Epithelial cell of prostate (primary cell): ENCODE measurements at places on chromosomes 3 and 15.

- DNase-seq = no peak
Observed at GRCh38 chr15:39034816-39035215, 470.2 kb upstream of the RASGRP1 start.

DNA sequence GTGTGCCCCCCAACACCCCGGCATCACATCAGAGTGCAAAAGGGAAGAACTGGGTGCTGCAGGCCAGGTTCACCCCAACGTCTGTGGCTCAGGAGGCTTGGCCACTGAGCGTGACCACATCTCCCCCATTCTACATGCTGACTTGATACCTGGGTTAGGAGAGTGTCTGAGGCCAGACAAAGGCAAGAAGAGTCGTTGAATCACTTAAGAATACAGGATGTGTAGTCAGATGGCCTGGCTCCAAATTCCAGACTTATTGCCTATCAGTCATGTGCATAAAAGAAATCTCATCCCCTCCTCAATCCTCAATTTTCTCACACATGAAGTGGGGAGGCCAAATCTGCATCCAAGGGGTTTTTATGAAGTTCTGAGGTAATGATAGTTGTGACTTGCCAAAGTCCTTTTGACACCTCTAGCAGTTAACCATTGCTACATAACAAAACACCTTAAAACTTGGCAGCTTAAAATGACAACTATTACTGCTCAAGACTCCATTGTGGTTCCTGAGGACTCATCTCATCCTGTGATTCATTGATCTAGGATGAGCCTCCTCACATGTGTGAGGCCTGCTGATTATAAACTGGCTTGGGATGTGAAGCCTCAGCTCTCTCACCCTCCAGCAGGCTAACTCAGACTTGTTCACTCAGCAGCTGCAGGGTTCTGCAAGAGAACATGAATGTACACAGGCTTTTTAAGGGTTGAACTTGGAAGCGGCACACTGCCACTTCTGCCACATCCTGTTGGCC lies 138.8 kb upstream of the TLE3 start:
- DNase-seq = peak; percentile 83

- no peak for DNase-seq
Observed at GRCh38 chr3:46535746-46536145, 30.4 kb downstream of the LRRC2 start.

GRCh38 chr3:143083781-143084180 lies 35.8 kb upstream of the CHST2 start:
- DNase-seq = no peak

- DNase-seq = no peak
Observed at GRCh38 chr3:134211797-134212196, 38.9 kb downstream of the RYK start.

GRCh38 chr3:3729261-3729660 lies 70.0 kb upstream of the LRRN1 start:
- DNase-seq = no peak

DNA sequence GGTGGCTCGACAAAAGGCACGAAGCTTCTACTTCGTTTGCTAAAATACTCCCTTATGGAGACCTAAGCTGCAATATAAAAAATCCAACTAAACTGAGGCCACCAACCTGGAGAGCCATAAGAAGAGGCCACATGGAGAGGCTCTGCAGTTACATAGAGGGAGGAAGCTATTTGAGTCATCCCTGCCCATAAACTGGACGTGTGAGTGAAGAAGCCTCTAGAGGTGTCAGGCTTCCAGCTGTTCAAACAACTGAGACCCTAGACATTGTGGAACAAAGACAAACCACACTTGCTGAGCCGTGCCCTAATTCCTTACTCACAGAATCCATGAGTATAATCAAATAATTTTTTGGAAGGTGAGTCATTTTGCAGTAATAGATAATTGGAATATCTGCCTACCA lies 50.2 kb upstream of the GMNC start:
- no peak for DNase-seq

- peak; percentile 68 for DNase-seq
Observed at GRCh38 chr3:133479895-133480669, 80.2 kb downstream of the BFSP2 start.

DNA sequence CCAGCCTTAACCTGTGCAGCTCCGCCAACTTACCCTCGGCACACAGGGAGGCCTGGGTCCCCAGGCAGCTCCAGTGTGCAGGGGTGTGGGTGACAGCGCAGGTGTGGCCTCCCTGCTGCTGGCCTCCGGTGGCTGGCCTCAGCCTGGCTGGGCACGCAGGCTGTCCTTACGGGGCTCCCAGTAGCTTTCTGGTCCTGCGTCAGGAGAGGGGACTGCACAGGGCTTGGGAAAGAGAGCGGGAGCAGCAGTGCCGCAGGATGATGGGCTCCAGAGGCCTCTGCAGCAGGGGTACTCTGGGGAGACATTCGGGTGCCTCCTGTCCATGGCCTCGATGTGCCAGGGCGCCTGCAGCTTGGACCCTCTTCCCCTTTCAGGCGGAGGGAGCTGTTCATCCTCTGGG lies 9.4 kb downstream of the APBA2 start:
- DNase-seq = no peak

GRCh38 chr3:32447865-32448400 lies 54.7 kb downstream of the CMTM6 start:
- no peak for DNase-seq

GRCh38 chr15:69818529-69818928 lies 279.2 kb downstream of the TLE3 start:
- DNase-seq = no peak

DNA sequence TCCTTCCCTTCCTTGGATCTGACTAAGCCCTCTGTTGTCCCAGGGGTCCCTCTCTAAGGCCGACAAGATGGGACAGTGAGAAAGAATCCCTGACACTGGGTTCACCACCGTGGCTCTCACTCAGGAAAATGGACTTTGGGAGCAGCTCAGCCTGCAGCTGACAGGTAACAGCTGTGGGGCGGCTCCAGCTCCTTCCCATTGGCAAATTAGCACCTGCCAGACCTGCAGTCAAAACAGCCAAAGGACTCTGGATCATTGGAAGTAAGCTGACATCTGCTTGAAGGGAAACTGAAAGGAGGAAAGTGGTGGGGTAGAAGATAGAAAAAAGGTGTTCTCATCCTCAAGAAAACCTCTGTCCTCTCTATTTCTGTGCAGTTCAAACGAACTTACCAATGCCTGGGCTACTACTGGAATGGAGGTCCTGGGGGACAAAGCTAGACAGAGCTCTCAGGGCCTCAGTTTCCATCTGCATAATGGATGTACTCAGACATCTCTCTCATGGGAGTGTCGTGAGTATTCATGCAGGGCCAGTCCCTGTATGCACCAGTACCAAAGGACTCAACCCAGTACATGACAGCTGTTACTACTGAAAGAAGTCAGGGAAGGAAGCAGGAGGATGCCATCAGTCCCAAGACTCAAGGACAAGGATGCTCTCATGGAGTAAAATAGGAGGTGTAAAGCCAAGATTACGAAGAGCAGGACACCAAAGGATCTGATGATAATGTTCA lies 53.6 kb upstream of the DCLK3 start:
- DNase-seq = no peak

DNA sequence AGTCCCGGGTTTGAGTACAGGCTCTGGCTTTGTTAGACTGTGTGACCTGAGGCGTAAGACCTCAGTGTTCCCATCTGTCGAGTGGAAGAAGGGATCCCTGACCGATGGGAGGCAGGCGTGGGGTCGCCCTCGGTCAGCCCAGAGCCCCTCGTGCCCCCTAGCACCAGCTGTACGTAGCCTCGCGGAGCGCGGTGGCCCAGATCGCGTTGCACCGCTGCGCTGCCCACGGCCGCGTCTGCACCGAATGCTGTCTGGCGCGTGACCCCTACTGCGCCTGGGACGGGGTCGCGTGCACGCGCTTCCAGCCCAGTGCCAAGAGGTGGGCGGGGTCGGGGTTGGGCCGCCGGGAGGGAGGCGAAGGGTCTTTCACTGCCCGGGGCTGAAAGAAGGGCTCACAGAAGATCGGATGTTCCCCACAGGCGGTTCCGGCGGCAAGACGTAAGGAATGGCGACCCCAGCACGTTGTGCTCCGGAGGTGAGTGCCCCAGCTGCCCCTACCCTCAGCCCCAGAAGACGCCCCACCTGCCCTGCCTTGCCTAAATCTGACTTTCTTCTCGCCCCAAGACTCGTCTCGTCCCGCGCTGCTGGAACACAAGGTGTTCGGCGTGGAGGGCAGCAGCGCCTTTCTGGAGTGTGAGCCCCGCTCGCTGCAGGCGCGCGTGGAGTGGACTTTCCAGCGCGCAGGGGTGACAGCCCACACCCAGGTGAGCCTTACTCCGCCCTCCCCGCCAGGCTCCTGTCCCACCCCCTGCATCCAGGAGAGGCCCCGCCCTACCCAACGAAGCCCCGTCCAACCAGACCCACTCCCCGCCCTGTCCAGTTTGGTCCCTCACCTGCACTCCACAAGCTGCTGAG lies 3.5 kb upstream of the LSMEM2 start:
- DNase-seq = no peak

GRCh38 chr3:188301147-188301546 lies 147.2 kb downstream of the LPP start:
- DNase-seq = no peak

- DNase-seq = no peak
Observed at GRCh38 chr3:14880447-14881106, 61.8 kb downstream of the FGD5 start.

- DNase-seq = no peak
Observed at GRCh38 chr15:96599268-96599667, 268.8 kb downstream of the NR2F2 start.

- DNase-seq = no peak
Observed at GRCh38 chr3:151446002-151446340, 14.9 kb downstream of the IGSF10 start.

- DNase-seq = no peak
Observed at GRCh38 chr3:182276512-182276911, 516.8 kb upstream of the ATP11B start.

GRCh38 chr3:37041546-37042195 lies 48.4 kb downstream of the MLH1 start:
- DNase-seq = no peak

DNA sequence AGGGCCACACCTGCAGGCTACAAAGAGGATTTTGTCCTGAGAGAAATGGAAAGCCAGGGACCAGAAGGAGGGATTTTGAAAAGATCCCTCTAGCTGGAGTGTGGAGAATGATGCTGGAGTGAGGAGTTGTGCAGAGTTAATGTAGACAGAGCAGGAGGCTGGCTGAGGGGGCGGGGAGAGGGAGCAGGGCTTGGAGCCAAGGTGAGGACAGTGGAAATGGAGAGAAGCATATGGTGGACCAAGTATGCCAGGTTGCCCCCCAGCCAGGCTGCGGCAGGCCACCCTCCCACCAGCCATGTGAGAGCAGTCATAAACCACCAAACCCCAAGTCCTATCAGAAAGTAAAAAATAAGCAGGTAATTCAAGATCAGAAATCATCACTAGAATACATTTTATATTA lies 14.7 kb downstream of the RARRES1 start:
- no peak for DNase-seq

- DNase-seq = peak; percentile 81
Observed at GRCh38 chr3:24508423-24508839, 13.8 kb upstream of the THRB start.

GRCh38 chr3:57956119-57956832 lies 51.9 kb upstream of the FLNB start:
- DNase-seq = peak; percentile 81

- no peak for DNase-seq
Observed at GRCh38 chr3:197466586-197467399, 89.0 kb downstream of the BDH1 start.

DNA sequence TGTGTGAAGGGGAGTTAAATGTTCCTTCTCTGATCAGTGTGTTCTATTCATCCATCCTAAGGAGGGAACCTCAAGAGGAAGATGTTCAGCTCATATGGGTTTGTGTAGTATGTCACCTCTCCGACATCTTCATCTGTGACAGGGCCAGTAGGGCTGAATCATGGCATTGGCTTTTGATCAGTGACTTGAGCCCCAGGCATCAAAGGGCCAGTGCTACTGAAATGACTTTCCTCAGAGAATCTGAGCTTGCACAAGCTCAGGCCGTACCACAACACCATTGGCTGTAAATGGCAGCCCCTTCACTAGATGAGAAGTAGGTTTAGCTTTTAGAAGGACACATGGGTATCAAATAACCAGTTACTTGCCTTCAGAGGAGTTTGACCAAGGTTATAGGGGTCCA lies 183.2 kb upstream of the NR2E3 start:
- DNase-seq = no peak

GRCh38 chr3:49401766-49402165 lies 10.0 kb downstream of the RHOA start:
- DNase-seq = no peak

- no peak for DNase-seq
Observed at GRCh38 chr3:104855702-104856101, 511.0 kb upstream of the ALCAM start.

GRCh38 chr3:71443332-71443731 lies 140.2 kb downstream of the FOXP1 start:
- no peak for DNase-seq

DNA sequence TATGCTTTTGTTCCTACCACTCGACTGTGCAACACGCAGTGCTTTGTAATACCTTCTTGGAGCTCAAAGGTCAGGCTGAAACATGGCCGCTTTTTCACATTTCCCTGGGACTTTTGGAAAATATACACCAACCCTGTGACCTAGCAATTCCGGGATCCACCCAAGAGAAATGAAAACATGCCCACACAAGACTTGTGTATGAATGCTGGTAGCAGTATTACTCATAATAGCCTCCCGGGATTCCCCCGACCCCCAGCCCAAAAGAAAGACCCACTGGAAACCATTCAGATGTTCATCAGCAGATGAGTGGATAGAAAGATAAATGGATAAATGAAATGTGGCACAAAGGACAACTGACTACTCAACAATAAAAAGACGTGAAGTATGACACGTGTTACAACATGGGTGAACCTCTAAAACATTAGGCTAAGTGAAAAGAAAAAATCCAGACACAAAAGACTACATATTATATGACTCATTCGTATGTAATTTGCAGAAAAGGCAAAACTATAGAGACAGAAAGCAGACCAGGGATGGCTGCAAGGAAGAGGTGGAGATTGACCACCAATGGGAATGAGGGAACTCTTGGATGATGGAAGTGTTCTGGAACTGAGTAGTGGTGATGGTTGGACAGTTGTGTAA lies 104.1 kb downstream of the PGPEP1L start:
- peak; percentile 82 for DNase-seq

DNA sequence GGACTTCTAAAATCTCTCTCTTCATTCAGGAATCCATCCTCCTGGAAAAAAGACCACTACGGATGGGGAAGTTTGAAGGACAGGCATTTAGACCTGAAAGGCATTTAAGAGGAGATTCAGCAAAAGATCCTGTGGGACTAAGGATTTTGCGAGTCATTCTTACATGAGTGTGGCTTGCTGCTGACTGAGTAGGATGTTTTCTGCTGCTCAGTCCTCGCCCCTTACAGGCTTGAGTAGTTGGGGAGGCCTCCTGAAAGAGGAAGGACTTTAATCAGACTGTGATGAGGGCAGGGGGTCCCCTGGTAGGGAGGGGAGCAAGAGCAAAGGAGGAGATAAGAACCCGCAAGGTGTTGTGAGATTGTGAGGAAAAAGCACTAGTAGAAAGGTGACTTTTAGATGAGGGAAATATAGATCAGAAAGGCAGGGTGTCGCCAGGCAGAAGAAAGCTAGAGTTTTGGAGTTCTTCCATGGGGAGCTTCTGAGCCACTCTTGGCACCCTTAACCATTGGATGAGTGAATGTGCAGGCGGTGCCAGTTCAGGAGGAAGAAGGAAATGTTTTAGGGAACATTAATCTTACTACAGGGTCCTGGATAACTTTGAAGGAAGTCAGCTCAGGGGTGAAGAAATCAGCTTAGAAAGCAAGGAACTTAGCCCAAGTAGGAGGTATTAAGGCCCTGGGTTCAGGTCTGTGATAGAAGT lies 171.1 kb downstream of the RORA start:
- no peak for DNase-seq

GRCh38 chr15:38961931-38962330 lies 397.3 kb upstream of the RASGRP1 start:
- DNase-seq = no peak
